Activated naive CD8-positive, alpha-beta T cell treated with anti-CD3 and anti-CD28 coated beads, Interleukin-2, amount 50 U/mL, for 16 hours (primary cell): ENCODE measurements at places on chromosomes 3 and 15.

DNA sequence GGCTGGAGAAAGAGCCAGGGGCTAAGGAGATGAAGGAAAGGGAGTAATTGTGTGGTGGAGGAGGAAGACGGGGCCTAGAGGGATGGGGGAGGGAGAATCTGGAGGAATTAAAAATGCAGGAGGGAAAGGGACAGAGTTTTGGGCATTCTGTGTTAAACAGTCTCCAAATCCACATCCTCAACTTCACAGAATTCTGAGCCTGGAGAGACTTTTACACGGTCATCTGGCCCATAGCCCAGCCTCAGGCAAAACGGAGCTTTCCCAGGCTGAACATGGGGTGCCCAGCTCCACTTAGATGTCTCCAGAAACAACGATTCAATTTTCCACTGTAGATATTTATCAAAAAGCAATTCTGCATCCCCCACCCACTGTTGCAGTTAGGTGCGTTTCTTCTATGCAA, 137.6 kb upstream of the HACD2 start:
- no peak for DNase-seq

DNA sequence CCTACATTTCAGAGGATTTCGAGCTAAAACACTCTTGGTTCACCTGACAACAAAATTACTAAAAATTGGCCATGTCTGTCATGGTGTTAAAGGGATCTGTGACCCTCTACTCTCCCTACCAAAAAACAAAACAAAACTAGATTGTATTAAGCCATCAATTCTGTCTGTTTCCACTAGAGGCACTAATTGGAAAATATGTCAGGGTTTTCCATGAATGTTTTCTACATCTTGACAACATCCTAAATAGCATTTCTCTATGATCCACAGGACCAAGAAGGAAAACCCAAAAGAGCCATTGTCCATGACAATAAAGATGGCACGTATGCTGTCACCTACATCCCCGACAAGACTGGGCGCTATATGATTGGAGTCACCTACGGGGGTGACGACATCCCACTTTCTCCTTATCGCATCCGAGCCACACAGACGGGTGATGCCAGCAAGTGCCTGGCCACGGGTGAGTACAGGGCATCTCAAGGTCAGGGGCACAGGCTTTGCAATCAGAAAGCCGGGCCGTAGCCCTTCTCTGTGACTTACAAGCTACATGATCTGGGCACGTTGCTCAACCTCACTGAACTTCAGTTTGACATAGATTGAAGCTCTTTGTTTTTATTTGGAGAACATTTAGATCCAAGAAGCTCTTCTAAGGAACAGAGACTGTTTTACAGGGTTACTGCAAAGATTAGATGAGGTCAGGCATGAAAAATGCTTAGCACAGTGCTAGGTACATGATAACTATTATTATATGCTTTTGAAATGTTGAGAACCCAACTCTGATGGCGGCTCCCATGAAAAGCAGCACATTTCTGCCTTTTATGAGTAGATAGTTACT, 74.8 kb downstream of the DNASE1L3 start:
- no peak for DNase-seq

- DNase-seq = no peak
These were observed 134.3 kb upstream of the LRRN1 start for GRCh38 chr3:3664935-3665334.

DNA sequence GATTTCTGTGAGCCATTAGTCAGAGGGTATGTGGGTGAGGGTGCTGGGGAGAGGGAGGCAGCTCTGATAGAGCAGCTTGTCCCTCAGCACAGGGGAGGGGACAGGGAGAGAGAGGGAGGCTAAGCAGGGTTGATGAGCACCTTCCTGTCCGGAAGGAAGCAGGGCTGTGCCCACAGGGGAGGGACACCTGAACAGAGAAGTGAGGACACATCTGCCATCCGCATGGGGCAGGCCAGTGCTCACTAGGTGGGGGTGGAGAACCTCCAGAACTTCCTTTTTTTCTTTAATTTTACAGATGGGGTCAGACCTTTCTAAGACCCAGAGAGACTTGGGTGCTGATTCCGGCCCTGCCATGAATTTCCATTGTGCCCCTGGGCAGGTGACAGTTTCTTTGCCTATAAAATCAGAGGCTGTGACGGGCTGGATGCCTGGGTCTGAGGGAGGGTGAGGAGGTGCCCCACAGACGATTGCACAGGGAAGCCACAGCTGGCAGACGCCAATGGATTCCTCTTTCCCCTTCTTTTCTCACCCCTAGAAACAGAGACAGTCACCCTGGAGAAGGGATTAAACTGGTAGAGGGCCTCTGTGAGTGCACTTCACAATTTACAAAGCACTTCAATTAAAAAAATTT, 4.1 kb upstream of the TGM5 start:
- no peak for DNase-seq

- no peak for DNase-seq
These were observed 30.5 kb downstream of the TMED3 start for GRCh38 chr15:79341396-79341795.

- DNase-seq = no peak
These were observed 239.5 kb downstream of the CHL1 start for GRCh38 chr3:436053-436452.

DNA sequence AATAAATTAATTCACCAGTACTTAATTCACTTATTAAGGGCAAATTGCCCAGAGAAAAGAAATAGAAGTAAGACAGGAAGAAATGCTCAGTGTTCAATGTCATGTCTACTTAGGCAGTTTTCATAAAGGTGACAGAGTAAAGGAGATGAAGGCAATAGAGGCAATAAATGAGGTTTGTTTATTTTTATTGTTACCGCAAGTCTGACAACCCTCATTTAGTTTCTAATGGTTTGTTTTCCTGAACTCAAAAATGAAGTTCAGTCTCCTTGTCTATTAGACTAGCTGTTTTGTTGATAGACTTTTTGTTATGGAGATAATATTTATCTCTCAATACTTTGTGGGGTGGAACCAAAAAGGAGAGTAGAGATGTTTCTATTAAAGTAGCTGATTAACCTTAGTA, 258.3 kb downstream of the C3orf38 start:
- DNase-seq = no peak

DNA sequence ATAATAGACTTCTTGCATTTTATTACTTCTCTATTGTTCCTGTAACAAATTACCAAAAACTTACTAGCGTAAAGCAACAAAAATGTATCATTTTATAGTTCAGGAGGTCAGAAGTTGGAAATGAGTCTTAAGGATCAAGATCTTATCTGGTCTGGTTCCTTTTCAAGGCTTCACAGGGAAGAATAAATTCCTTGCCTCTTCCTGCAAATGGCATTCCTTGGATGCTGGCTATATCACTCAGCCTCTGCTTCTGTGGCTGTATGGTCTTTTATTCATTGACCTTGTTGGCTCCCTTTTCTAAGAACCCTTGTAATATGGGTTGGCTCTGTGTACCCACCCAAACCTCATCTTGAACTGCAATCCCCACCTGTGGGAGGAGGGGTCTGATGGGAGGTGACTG, 478.4 kb upstream of the THBS1 start:
- no peak for DNase-seq

- no peak for DNase-seq
These were observed 312.9 kb downstream of the RORA start for GRCh38 chr15:60916032-60916678.

DNA sequence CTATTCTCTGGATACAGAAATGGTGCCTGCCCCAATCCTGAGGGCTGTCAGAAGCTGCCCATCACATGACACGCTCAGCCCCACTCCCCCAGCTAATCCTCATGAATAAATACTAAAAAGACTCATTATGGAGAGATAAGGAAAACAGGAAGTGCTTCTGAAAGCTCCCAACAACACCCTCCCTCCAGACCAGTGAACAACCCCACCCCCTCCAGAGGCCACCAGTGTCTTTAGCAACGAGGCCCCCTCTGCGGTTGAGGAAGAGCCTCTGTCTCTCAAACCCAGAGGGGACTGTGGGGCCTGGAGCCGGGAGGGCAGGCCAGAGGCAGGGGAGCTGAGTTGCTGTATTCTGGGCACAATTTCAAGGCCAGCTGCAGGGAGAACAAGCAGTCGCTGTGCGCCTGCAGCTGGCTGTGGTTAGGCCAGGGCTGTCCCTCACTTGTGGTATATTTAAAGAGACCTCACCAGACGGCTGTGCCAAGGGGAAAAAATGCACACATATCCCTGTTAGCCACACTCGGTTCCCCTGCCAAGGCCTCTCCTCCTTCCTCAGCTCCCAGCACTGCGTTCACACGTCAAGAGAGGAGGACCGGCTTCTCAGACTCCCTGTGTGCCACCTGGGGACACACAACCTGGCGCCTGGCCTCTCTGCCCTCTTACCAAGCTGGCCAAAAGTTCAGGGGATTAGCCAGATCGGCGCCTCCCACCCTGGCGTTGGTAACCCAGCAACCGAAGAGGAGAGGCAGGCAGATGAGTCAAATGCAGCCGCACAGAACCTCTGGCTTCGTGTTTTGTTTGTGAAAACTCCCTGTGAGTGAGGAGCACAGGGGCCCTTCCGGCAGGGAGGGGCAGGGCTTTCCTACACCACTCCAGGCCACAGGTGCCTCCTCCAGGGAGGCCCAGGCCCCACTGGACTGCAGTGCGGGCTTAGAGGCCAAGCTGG, 101.2 kb upstream of the ETV5 start:
- DNase-seq = no peak

- no peak for DNase-seq
These were observed 10.2 kb downstream of the RASL12 start for GRCh38 chr15:65057549-65057940.

DNA sequence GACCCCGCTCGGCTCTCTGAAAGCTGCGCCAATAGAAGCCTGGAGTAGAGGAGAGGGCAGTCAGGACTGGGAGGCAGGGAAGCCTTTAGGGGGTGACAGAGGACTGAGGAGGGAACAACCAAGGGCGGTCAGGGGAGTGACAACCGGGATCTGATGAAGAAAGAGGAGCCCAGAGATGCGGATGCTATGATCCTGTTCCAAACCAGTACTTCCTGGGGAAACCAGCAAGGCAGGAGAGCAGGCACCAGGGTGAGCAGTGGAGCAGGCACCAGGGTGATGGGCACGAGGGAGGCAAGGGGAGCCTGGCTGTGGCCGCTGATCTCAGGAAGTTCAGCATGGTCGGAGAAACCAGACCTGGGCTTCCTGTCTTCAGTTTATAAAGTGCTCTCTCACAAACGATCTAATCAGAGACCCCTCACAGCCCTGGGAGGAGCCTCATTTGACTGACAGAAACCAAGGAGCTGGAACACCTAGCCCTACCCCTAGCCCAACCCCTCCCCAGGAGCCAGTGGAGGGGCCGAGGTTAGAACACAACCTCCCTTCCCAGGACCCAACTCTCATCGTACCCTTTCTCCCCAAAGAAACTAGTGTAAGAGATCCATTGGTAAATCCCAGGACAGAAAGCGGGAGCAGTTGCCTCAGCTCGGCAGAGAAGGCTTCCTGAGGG, 34.9 kb downstream of the CCDC33 start:
- DNase-seq = no peak

DNA sequence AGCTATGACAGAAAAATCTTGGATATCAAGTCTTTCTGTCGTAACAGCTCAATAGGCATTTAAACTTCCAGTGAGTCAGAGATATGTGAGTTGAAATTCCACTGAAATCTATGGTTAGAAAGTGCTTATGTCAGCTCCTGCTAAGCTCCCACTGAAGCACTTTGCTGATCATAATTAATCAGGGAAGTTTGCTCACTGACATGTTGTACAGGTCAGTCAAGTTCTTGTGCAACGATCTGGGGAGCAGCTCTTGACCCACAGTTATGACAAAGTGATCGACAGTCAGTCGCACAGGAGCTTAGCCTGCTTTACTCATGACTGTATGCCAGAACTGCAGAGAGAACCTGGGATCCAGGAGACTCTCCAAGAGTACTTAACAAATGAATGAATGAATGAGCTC, 453.5 kb downstream of the SOX2 start:
- DNase-seq = no peak

- no peak for DNase-seq
These were observed 195.2 kb downstream of the SLCO3A1 start for GRCh38 chr15:92048739-92049138.

DNA sequence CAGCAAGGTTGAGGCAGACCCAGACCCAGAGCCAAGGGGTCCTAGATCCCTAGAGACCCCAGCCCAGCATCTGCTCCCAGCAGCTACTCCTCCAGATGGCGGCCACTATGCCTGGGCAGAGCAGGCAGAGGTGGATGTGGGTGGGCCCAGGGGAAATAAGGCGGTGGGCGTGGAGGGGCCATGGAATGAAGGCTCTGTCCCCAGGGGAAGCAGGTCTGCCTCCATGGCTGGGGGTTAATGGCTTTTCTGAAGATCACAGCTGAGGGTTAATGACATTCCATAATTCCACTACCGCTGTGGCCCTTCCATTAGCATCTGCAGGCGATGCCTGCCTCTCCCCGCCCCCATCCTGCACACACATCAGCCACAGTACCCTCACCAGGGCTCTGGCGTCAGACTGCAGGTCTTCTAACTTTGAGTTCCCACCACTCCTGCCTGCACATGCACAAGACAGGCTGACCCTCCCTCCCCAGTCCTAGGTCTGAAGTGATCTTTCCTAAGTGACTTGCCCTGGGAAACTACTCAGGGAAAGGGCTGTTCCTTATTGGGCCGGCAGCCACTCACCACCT, 41.2 kb downstream of the CCDC33 start:
- no peak for DNase-seq

DNA sequence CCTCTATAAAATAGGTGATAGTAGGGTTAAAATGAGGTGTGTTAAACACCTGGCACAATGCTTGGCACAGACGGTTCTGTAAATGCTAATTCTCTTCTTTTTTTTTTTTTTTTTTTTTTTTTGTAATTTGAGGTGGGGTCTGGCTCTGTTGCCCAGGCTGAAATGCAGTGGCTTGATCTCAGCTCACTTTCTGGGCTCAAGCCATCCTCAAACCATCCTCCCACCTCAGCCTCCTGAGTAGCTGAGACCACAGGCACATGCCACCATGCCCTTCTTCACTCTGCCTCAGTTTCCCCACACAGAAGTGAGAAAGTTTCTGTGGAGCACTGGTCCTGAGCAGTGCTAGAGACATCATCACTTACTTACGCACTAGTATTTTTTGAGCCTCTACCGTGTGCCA, 57.4 kb downstream of the SLC6A6 start:
- DNase-seq = no peak

- no peak for DNase-seq
These were observed 16.5 kb downstream of the ABHD5 start for GRCh38 chr3:43707266-43707665.

DNA sequence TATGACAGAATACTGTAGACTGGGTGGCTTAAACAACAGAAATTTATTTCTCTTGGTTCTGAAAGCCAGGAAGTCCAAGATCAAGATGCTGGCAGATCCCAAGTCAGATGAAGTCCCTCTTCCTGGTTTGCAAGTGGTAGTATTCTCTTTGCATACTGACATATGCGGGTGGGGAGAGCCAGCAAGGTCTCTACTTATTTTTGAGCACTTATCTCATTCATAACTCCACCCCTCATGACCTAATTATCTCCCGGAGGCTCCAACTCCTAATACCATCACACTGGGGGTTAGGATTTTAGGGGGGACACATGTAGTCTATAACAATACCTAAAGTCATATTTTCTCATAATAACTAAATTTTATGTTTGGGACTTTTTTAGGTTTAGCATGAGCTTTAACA, 65.3 kb downstream of the BLM start:
- no peak for DNase-seq

GRCh38 chr15:58873267-58873666, 60.2 kb downstream of the SLTM start:
- no peak for DNase-seq

GRCh38 chr3:133895208-133896001, at the start of gene RAB6B:
Gene RAB6B, minus strand, starts transcription at chr3:133895882. Its CDS starts 416 bp downstream, at chr3:133895466.
- no peak for DNase-seq

- DNase-seq = no peak
These were observed 5.1 kb downstream of the ZDHHC23 start for GRCh38 chr3:113952921-113953320.
